Suppressor macrophage (primary cell): ENCODE measurements at places on chromosomes 5 and 9.

GRCh38 chr5:166499447-166500240 lies 1791.8 kb upstream of the WWC1 start:
- DNase-seq = no peak

- DNase-seq = no peak
Measured at GRCh38 chr5:53956632-53957031, 353.7 kb downstream of the ARL15 start.

DNA sequence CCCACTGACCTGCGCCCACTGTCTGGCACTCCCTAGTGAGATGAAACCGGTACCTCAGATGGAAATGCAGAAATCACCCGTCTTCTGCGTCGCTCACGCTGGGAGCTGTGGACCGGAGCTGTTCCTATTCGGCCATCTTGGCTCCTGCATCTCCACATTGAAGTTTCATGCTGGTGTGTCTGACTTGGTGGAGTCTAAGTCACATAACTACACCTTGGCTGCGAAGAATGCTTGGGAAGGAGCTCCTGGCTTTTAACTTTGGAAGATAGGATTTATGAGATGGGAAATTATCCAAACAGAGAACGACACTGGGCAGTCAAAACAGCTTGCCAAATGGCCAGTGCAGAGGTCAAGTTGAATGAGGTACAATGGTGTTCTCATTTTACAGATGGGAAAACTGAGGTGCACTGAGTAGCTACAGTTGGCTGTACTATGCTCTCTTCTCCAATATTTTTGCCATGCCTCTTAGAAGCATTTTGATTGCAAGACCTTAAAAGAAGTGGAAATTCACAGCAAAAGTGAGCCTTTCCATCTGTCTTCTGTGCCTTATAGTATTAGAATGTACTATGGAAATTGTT lies 36.7 kb downstream of the CCDC192 start:
- no peak for DNase-seq

GRCh38 chr5:119862619-119863018 lies 233.3 kb downstream of the FAM170A start:
- DNase-seq = no peak

- DNase-seq = no peak
Measured at GRCh38 chr9:124583134-124583533, 75.9 kb upstream of the NR5A1 start.

DNA sequence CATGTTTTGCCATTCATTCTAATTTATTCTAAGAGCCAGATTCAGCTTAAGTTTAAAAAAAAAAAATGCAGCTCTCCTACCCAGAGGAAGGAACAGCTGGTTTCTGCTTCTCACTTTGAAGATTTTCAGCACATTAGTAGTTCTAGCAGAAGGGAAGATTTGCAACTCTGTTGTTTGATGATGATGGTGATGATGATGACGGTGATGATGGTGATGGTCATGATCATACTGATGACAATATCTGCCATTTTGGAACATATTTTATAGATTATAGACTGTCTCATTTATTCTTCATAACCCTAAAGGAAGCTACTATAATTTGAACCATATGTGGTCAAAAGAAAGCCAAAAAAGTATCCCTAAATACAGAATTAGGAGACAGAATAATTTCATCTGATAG lies 7.9 kb upstream of the MED10 start:
- no peak for DNase-seq

- peak; percentile 30 for DNase-seq
Measured at GRCh38 chr5:14557203-14557770, 24.3 kb upstream of the OTULINL start.

DNA sequence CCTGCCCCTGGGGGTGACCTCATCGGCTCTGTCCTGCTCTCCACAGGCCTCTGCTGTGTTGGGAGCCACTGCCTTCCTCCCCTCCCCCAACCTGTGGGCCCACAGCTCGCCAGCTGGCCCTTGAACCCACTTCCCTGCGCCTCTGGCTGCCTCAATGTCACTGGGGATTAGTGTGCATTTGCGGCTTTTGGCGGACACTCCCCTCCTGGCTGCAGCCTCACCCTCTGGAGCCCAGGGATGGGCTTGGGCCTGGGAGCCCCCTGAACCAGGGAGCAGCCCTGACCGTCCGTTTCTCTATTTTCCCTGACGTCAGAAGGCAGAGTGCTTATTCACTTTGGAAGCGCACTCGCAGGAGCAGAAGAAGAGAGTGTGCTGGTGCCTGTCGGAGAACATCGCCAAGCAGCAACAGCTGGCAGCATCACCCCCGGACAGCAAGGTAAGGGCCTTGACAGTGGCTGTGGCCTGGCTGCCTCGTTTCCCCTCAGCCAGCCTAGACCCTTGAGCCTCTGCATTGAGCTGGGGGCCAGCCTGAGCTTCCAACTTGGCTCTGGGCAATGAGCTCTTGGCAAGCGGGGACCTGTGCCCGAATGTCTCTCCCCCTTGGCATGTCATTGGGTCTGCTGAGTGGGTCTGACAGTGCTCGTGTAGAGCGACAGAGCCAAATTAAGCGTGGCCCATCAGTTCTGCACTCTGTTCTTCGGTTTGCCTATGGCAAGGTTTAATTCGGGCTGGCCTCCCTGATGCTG lies 73.1 kb downstream of the RGS3 start:
- DNase-seq = no peak

DNA sequence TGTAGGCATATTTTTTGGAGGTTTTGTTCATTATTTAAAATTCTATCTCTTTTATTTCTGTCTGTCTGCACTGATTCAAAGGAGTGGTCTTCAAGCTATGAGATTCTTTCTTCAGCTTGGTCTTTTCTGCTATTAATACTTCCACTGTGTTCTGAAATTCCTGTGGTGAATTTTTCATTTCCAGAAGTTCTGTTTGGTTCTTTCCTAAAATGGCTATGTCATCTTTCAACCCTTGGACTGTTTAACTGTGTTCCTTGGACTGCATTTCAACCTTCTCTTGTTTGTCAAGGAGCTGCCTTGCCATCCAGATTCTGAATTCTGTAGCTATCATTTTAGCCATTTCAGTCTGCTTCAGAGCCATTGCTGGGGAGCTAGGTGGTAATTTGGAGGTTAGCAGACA lies 76.3 kb downstream of the CERT1 start:
- DNase-seq = no peak

- peak; percentile 11 for DNase-seq
Measured at GRCh38 chr5:112239996-112240395, 179.1 kb downstream of the EPB41L4A start.

DNA sequence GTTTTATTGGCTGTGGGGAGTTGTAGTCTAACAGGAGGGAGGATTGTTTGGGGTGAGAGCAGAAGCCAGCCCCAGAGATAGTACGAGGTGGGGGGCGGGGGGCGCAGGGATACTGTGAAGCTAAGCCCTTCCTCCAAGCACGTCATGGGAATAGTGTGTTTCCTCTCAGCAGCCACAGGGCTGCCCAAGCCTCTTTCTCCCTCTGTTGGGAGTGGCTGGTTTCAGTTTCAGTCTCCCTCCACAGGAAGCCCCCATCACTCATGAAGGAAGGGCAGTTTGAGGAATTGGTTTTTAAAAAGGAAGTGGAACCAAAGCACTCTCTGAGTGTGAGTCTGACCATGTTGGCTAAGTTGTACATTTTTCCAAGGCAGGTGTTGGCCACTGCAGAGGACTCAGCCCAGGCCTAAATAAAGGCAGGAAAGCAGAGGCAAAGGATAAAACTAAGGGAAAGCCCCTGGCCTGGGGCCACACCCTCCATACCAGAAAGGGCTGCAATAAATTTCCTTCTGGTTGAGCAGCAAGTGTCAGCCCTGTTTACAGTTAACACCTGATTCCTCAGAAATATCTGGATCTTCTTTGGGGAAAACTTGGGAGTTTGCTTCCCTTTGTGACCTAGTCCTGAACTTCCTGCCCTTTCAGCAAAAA lies 3.2 kb downstream of the RAB24 start:
- DNase-seq = peak; percentile 83

DNA sequence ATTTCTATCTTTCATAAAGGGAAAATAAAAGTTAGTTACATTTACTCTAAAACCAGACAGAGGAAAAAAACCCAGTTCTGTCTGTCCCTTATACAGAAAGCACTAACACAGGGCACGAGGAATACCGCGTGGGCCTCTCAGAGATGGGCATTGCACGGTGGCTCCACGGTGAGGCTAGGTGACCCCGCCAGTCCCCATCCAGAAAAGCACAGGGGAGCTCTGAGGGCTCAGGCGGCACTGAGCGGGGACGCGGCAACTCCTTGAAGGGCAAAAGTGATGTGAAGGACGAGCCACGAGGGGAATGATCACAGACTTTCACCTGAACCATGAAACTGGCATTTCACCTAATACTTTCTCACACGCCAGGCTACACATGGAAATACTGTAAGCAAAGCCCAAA lies 35.7 kb upstream of the FBXW11 start:
- no peak for DNase-seq

- no peak for DNase-seq
Measured at GRCh38 chr9:120330031-120330430, 249.9 kb downstream of the CDK5RAP2 start.
